Midbrain (tissue), 1 donor: ENCODE measurements at places on chromosomes 16 and 17.

- no peak for DNase-seq
Observed at GRCh38 chr17:66492561-66493005, 190.2 kb downstream of the PRKCA start.

- DNase-seq, result no peak
Observed at GRCh38 chr16:23924128-23924527, 88.3 kb downstream of the PRKCB start.

DNA sequence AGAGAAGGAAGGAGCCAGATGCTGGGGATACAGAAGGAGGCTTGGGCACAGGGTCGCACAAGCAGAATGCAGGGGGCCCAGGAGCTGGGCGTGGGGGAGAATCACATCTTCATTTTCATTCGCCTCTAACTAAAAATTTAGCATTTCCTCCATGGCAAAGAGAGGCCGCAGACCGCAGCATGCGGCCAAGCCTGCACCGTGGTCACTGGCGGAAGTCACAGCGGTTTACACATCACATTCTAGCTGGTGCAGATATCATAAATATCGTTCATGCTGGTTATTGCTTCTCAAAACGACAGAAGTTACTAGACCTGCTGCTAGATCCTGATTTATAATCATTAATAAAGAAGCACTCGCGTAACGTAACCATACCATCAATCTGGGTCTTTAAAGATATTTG is 162.0 kb downstream of the NTN1 start:
- no peak for DNase-seq

DNA sequence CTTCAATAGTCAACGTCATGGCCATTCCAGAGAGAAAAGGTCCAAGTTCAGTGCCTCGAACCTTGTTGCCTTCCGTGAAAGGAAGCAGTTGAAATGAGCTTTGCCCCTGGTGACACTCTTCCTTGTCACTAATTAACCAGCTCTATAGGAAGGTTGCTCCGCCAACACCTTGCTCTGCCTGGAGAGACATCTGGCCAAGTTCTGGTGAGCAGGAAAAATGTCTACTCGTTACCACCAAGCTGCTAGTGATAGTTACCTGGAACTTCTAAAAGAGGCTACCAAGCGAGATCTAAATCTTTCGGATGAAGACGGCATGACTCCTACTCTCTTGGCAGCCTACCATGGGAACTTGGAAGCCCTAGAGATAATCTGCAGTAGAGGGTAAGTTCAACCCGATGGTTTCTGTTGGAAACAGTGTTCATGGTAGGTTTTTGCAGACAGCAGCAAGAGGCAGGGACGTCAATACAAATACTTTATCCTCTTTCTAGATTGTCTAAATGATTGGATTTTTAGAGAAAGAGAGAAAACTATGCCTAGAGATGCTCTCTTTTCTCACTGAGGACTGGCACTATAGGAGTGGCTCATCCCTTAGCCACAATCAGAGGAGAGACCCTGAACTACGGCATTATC is at the start of gene ANKS4B:
TSS of gene ANKS4B (plus strand) at position 179 of the 630 bp plus-strand sequence. CDS start at position 218, 39 bp downstream.
- DNase-seq, result no peak

- no peak for DNase-seq
Observed at GRCh38 chr17:17635126-17635525, 43.6 kb upstream of the PEMT start.

DNA sequence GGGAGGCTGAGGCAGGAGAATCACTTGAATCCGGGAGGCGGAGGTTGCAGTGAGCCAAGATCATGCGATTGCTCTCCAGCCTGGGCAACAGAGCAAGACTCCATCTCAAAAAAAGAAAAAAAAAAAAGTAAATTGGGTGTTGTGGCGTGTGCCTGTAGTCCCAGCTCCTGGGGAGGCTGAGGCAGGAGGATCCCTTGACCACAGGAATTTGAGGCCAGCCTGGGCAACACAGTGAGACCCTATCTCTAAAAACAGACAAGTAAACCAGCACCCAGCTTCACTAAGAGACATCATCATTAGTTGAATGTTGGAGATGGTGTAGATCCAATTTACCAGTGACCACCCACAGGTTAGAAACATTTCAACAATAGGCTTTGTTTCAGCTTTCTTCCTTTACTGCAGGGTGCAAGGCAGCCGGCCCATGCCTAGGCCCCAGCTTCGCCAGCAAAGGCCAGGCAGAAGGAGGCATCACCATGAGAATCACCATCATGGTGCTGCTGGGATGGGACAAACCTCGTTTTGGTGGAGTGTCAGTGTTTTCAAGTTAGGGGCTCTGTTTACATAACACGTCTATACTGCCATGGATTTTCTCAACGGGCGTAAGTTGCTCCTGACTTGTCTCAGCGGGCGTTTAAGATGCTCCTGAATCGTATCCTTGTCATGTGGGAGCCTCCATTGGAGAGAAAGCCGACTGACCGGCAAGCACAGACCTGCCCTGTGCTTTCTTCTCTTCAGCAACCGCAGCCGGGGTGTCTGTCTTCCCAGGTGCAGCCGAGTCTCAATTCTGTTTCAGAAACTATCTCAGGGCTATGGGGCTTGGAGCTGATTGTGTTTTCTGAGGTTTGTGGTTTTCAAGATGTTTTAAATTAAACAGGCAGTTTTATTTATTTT is 7.3 kb downstream of the TCF25 start:
- DNase-seq, result no peak

GRCh38 chr17:9537177-9537776 is 38.3 kb downstream of the STX8 start:
- DNase-seq, result no peak

- no peak for DNase-seq
Observed at GRCh38 chr16:17235147-17235815, 235.5 kb downstream of the XYLT1 start.

DNA sequence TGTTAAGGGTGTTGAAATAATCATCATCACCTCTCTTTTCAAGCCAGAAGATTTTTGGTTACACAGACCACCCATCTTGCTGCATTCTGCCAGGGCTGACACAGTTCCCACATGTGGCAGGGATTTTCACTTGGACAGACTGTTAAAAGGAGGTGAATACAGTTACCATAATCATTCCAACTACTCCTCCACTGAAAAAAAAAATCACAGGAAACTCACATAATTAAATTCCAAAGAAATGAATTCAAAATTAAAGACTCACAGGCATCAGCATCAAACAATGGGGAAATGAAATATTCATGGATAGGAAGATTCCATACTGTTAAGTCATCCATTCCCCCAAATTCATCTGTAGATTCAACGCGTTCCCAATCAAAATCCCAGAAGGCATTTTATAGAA is 209.4 kb downstream of the MRTFB start:
- DNase-seq, result no peak

DNA sequence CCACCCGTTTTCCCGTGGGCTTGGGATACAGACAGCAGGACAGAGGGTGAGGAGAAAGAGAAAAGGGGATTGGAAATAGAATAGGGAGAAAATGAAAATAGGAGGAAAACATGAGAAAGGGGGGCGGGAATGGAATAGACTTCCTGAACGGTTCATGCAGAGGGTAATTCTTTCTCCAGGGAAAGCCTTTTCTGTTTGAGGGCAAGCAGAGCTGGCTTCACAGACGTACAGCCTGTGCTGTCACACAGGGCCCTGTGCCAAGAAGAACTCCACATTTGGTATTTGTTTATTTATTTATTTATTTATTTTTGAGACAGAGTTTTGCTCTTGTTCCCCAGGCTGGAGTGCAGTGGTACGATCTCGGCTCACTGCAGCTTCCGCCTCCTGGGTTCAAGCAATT is 12.0 kb downstream of the MILR1 start:
- no peak for DNase-seq

GRCh38 chr16:70678898-70679670 is 6.8 kb downstream of the MTSS2 start:
- no peak for DNase-seq

DNA sequence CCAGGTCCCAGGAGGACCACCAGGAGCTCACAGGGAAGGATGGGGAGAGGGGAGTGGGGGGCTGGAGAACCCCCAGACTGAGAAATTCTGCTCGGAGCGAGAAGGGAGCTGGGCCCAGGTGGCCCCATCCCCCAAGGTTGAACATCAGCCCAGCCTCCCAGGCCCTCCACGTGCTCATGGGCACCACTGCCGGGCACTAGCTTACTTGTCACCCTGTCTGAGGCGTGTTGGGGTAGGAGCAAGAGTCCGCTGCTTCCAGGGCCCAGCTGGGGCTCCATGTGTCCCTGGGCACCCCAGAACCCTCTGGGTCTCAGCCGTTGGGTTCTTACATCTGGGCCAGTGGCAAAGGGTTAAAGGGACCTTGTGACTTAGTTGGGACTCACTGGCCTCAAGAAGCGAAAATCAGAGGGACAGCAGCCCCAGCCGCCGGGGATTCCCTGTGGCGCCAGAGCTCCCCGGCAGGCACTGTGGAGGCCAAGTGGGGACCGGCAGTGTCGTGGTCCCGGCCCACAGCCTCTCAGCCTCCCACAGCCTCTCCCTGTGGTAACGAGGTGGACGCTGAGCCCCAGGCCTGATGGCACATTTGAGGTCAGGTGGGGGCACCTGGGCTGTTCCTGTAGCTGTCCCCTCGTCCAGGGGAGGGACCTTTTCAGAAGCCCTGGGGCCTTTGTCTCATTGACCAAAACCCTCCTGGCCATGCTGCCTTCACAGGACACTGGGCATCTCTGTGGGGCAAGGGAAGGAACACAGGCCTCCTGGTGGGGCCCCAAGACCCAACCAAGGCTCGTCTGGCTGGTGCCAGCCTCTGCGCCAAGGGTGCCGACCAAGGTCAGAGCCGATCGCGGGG is 33.7 kb upstream of the CDH15 start:
- DNase-seq, result no peak

DNA sequence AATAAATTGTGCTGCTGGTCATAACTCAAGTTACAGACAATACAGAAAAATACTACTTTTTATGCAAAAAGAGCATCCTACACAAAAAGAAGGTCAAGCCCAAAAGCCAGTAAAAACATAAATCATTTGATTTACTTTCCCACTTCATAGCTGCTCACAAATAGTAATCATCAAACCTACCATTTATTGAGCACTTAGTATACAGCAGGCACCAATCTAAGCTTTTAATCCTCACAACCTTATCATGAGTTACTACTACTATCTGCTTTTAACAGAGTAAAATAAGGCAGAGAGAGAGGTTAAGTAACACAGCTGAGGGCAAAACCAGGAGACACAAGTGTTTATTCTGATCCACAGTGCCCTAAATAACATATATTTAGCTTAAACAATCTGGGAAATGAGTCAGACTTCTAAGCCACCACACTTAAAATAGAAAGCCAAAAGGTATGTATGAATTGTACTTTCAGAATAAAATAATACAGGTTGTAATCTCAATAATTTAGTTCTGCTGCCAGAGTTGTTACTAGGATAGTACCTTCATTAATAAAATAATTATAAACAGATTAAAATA is 1.7 kb upstream of the AARS1 start:
- no peak for DNase-seq

- no peak for DNase-seq
Observed at GRCh38 chr17:58626905-58627304, 64.9 kb downstream of the TEX14 start.

DNA sequence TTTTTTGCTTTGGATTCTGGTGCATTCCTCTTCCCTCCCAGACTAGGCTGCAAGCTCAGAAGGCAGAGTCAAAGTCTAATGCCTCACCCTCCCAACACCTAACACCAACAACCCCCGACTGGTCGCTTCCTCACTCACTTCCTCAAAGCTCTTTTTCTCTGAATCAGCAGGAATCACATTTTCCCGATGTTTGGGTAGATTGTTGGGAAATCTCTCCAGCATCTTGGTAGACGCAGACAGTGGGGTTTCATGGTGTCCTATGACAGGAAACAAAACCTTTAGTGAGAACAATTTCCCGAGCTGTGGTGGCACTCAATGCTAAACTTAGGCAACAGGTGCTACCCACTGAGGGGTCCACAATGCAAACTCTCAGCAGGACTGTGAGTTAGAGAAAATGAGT is 39.9 kb upstream of the ICAM2 start:
- DNase-seq, result no peak

DNA sequence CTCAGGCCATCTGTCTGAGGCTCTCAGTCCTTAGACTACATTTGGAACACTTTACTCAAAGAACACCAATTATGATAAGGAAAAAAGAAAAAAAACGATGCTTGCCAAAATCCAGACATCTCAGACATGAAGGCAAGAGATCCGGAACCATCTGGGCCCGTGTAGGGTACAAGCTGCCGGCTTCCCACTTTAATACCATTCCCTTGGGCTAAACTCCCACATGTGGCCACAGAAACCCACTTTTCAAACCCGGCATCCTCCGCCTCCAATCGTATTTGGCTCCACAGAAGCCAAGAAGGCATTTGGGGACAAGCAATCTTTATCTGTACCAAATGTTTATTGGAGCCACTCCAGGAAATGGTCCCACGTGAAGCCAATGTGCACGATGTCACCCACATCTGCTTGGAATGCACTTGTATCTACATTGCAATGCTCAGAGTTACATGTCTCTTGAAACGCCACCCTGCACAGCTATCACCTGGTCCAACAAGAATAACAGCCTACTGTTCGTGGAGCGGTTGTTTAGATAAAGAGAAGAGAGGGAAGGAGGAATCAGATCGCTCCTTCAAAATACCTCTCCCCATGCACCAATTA is 33.5 kb downstream of the XYLT1 start:
- no peak for DNase-seq

- no peak for DNase-seq
Observed at GRCh38 chr16:58727028-58727781, 6.9 kb downstream of the GOT2 start.

DNA sequence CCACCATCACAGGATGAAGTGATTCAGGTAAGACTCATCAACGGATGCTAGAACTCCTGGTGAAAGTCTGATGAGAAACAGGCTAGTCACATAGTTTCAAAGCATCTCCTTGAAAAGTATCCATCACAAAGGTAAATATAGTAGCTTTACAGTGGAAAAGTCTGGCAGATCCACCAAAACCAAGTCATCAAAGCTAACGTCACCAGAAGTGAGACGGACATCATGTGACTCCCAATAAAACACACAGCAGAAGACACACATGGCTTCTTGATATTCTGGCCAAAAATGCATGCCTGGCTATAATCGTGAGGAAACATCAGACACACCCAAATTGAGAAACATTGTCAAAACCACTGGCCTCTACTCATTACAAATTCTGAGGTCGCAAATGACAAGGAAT is 17.9 kb upstream of the TRPV3 start:
- no peak for DNase-seq

DNA sequence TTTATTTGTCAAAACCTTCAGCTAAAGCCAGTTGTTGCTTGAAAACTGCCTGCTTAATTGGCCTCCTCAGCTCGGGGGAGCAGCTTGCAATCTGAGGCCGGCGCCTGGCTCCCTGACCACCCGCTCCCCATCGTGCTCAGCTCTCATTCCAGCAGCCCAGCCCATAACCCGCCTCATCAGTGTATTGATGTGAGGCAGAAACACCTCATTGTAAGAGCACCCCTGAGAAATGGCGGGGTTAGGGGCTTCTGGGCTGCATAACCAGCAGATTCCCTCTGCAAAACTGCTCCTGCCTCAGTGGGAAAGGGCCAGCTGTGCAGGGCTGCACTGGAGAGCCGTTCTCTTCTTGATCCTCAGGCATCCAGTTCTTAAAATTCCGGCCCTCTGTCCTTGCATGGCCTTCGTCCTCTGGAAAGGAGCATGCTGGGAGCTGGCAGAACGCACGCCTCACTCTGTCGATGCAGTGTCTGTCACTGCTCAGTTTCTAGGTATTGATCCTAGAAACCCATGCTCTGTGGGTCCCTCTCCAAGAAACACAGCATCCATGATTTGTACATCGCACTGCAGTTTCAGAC is 113.8 kb upstream of the CHMP6 start:
- no peak for DNase-seq

- DNase-seq, result no peak
Observed at GRCh38 chr17:56085576-56086267, 67.6 kb upstream of the ANKFN1 start.

- DNase-seq, result no peak
Observed at GRCh38 chr17:8542599-8543502, 87.7 kb downstream of the MYH10 start.
